ENCODE measurements at places on chromosomes 16 and 17. TPM values are rescaled to one million over a fixed set of nuclear protein-coding genes. Genes with fewer than 3 reads are reported as not detected.

The GUCY2D gene
- total RNA-seq, result not detected

The FASN gene
- 139 TPM for total RNA-seq

The CFAP119 gene
- 8.6 TPM for total RNA-seq

The PRSS53 gene
- 0.78 TPM for total RNA-seq

The KCNJ2 gene
- total RNA-seq, result 0.08 TPM

The EPOP gene
- 15.0 TPM for total RNA-seq

The RUSF1 gene
- 53.6 TPM for total RNA-seq

The KRTAP16-1 gene
- not detected for total RNA-seq

The CDK5R1 gene
- total RNA-seq, result 3.2 TPM

The SLC16A11 gene
- total RNA-seq, result not detected

The NSF gene
- 23.7 TPM for total RNA-seq

The CLEC18C gene
- total RNA-seq, result not detected

The MEIOB gene
- total RNA-seq, result 1.7 TPM

The EME1 gene
- total RNA-seq, result 15.6 TPM

The HAP1 gene
- total RNA-seq, result 1.2 TPM

The MYH11 gene
- total RNA-seq, result 0.04 TPM

The SOX8 gene
- 1.5 TPM for total RNA-seq

The COL1A1 gene
- 8.3 TPM for total RNA-seq

The TBC1D3K gene
- total RNA-seq, result not detected

The TMEM231 gene
- 8.0 TPM for total RNA-seq

The SEPHS2 gene
- 52.3 TPM for total RNA-seq

The ITGAD gene
- total RNA-seq, result not detected

Measured in A549 treated with CpdA at 1 μM for 4 hours (cell line).